GM04503 (cell line): ENCODE measurements at places on chromosomes 11 and 22.

- DNase-seq, result no peak
Measured at GRCh38 chr11:119754656-119755355, 25.8 kb upstream of the NECTIN1 start.

- DNase-seq, result no peak
Measured at GRCh38 chr22:24498824-24499223, 3.7 kb downstream of the UPB1 start.

DNA sequence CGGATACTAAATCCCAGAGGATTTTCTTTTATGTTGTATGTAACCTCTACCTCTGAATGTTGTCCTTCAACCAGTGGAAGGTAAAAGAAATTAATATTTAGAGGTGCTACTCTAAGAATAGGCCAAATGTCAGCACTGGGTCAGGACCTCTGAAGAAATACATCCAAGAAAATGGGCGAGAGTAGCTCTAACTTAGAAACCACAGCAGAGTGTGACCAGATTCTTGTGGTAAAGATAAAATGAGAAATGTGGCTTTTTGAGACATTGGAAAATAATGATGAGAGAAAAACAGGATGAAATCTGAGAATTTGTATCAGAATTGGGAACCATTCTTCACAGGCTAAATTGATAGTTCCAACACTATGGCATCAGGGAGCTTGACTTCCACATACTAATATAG is 63.5 kb downstream of the CSTPP1 start:
- DNase-seq, result no peak

- DNase-seq, result no peak
Measured at GRCh38 chr11:95282291-95282751, 51.3 kb upstream of the SESN3 start.

DNA sequence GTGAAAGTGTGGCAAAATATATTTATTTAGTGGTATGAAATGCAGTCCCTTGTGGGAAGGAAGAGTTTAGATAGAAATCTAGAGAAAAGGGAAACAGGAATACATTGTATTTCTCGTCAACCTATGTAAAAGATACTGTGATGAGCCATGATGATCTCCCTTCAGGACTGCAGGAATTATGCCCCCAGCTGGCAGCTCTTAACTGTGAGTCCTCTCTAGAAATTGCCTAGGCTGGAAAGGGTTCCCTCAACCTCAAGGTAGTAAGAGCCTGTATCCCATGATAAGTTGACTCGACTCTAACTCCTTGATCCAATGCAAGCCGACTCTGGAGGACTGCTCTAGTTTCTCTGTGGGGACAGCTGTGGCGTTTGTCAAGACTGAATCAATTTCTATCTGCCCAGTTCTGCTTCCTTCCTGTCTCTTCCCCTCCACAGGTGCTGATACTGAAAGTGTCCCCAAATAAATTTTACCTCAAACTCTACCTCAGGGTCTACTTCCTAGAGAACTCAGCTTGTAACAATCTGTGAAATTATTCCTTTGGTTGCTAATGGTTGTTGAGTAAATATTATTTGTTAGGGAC is 897.3 kb downstream of the METTL15 start:
- no peak for DNase-seq
